Iris pigment epithelial cell (primary cell): ENCODE measurements at places on chromosomes 7 and 10.

GRCh38 chr10:36602374-36602773, 523.0 kb upstream of the ANKRD30A start:
- peak; percentile 83 for DNase-seq

DNA sequence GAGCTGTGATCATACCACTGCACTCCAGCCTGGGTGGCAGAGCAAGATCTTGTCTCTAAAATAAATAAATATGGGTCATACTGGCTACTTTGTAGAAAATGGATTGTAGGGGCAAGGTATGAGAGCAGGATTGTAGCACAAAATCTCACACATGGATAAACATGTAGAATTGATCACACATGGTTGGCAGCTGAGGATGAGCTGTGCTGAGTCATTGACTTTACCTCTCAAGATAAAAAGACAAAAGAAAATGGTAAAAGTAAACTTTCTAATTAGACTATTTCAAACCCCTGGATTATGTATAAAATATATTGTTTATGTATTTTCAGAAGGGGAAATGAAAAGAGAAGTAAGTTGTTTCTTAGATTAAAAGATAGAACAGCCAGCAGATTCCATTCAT, 69.3 kb downstream of the APBB1IP start:
- no peak for DNase-seq

DNA sequence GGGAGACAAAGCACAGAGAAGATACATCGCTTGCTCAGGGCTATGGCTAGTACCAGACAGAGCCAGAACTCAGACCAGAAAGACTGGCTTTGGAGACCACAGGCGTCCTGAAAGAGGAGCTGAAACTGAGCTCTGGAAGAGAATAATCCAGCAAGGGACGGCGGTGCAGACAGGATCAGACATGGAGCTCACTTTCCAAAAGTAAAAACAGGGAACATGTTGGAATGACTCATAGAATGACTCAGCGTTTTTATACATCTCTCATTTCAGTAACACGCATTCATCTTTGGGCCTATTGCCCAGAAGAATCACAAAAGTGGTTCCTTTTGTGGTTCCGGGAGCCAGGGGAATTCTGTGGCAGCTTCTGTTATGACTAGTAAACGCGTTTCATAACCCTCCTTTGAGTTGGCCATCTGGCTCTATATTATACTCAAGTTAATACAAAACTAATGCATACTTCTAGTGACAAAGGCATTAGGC, 37.2 kb downstream of the PLEKHS1 start:
- peak; percentile 97 for DNase-seq

GRCh38 chr7:68744036-68744435, 854.2 kb upstream of the AUTS2 start:
- DNase-seq, result no peak

DNA sequence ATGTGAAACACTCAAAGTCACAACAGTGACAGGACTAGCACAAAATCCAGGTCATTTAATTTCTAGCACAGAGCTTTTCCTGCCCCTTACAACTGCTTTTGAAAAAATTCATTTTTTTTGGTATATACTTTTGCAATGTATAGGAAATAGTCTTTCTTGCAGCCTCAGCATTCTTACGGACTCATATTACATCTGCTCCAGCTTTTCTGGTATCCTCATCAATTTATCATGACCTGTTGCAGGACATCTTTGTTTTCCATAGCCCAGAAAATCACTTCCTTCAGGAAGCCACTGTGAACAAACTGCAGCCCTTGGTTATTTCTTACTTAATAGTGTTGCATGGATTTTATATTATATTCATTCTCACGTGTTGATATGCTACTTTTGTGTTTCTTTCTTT, 347.9 kb upstream of the MTPN start:
- no peak for DNase-seq

DNA sequence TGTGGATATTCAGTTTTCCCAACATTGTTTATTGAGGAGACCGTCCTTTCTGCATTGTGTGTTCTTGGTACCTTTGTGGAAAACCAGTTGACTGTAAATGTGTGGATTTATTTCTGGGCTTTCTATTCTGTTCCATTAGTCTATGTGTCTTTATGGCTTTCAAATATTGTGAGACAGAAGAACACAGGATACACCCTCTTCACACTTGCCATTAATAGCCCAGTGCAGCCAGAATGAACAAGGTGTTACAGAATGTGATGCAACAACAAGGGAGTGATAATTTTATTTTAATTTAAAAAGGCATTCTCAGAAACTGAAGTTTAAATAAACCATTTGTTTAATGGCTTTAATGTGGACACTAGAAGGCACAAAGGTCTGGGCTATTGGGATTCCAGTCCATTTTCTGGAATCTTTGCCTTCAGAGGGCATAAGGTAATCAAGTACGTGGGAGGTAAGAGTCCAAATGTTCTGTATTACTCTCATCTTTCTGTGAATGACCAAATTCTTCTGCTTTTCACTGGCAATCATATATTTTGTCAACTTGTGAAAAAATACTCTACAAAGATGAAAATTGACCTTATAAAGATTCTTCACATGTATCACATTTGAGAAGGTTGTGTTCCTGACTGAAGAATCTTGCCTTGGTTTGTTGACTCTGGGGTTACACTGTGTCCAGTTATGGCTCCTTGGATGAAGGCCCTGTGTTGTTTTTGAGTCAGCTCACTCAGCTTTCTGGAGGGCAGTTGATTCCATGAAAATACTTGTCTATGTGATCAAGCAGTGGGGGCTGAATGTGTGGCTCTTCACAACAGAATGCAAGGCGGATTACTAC, 962.7 kb downstream of the LRMDA start:
- peak; percentile 16 for DNase-seq

DNA sequence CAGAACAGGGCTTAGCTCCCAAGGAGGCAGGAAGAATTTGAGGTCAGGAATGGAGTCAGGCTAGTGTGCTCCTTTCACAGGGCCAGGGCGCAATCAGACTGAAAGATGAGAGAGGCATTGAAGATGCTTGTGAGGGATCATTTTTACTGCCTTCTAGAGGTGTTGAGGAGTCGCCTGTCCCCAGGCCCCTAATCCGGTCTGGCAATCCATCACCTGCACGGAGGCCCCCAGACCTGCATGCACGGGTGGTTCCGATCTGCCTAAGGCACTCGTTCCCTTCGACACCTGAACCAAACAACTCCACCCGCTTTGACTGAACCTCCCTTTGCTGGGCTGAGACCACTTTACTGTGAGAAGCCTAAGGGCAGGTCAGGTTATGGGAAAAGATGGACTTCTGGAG, 8.0 kb downstream of the FOXI2 start:
- DNase-seq, result no peak

- no peak for DNase-seq
Measured at GRCh38 chr10:79071396-79071923, 2.7 kb downstream of the ZMIZ1 start.

DNA sequence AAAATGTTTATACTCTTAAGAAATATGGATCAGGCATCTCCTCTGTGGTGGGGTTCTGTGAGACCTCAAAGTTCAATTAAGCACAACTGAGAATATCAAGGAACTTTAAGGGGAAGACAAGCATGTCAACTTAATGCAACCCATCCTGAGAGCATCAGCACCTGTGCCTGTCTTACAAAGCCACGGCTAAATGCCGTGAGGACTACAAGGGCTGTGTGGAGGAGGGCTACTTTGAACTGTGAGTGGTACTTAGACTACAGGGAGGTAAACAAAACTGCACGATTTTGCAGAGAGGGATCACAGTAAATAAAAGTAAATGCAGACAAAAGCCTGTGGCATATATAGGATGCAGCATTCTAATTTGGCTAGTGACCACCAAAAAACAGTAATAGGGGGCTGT, 139.1 kb downstream of the ATE1 start:
- no peak for DNase-seq

DNA sequence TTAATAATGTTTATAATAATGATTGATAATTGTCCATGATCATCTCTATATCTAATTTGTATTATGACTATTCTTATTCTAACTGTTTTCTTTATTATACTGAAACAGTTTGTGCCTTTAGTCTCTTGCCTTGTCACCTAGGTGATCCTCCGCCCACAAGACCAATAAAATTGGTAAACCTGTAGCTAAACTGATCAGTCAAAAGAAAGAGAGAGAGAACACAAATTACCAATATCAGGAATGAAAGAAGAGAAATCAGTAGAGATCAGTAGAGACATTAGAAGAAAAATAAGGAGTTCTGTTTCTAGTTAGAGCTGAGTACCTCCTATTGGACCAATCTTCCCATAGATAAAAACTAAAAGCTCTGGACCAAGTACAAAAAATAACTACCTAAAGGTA, 6.1 kb upstream of the COA1 start:
- no peak for DNase-seq

DNA sequence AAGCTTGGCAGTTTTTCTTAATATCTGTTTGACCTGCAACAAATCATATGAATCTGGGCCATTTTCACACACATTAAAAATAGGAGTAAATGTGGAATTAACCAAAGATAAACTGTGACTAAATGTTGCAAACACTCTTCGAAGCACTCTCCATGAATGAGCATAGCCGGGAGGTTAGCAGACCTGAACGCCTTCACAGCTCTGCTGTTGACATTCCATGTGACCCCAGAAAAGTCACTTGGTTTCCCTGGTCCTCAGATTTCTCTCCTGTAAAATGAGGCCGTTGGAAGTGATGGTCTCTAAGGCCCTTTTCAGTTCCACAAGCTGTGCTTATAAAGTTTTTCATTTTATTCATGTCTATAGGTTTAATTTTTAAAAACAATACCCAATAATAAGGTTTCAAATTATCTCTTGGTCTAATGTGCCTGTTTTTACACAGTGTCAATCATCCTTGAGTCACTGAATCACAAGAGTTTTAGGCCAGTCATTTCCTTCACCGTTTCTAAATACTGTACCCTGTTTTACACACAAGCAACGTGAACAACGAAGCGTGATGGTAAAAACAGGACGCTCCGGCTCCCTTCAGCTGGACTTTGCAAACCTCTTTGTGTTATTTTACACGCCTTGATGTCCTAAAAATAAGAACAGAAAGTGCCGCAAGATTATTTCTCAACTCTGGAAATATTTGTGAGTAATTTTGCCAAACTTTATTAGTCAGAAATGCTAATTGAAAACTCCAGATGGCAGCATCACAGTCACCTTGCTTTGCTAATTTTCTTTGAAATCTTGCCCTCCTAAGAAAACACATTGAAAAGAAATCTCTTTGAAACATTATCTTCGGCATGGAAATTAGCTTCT, 38.6 kb upstream of the MET start:
- peak; percentile 31 for DNase-seq

DNA sequence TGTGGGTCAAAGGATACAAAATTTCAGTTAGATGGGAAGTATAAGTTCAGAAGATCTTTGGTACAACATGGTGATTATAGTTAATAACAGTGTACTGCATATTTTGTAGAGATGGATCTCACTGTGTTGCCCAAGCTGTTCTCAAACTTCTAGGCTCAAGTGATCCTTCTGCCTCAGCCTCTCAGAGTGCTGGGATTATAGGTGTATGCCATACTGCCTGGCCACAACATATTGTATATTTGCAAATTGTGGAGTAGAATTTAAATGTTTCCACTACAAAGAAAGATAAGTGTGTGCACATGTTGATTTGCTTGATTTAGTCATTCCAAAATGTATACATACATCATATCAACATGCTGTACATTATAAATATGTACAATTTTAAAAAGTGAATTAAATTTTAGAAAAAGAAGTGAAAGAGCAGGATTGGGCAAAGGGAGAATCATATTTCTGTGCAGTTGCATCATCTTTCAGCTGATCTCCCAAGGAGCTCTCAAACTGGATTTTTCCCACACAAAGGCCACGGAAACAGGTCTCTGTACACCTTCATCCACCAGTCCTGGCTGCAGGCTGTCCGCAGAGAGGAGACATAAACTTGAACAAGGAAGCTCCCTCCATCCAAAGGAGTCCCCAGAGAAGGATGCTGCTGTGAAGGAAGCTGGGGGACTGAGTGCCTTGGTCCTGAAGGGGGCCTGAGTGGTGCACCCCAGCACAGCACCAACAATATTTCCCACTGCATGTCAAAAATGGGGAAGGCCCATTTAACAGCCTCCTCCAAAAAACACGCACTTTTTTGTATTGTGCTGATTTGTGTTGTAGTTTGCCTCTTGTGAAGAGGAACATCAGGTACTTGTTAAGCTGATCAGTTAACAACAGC, 217.1 kb upstream of the GHITM start:
- DNase-seq, result no peak

- DNase-seq, result no peak
Measured at GRCh38 chr7:158923928-158924511, 67.7 kb downstream of the DYNC2I1 start.

DNA sequence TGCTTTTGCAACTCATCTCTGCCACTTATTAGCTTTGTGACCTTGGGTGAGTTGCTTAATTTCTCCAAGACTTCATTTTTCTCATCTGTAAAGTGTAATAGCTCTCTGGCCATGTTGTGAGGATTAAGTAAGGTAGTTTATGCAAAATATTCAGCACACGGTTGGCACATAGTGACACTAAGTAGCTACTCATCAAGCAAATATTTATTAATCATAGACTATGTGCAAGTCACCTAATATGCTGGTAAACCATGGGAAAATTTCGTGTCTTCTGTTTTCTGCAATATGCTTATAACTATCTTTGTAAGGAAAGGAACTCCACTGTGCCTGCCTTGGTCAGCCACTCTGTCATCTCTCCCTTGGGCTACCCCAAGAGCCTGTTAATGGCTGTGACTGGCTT, 50.3 kb upstream of the EGR2 start:
- peak; percentile 5 for DNase-seq

- peak; percentile 58 for DNase-seq
Measured at GRCh38 chr7:17530741-17531421, 232.4 kb downstream of the AHR start.

DNA sequence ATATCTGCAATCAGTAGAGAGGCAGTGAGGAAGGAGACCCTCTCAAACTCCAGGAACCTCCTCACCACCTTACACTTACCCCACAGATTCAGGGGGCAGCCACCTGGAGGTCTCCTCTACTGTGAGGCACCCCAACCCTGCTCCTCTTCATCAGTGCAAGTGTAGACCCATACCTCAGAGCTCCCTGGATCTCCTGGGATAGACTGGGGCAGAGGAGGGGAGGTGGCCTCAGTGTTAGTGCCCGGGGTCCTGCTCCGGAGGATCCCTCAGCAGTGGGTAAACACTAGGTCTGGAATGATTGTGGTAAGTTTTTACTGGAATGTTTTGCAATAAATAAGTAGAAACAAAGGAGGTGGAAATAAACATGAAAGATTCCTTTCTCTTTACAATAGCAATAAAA, 31.1 kb downstream of the ANTXRL start:
- no peak for DNase-seq

DNA sequence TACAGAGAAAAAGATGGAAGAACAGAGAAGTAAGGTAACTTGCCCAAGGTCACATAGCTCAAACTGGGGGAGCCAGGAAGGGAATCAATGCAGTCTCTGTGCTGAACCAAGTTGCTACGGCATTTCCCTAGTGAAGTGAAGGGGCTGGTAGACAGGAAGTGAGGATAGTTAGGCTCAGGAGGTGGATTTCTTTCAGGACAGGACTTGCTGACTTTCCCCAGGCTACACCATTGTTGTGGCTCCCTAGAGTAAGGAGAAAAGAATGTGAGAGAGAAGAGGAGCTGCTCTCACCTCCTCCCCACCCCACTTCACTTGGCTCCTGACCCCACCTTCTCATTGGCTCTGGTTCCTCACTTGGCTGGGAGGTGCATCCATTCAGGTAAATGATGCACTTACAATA, 316.9 kb downstream of the INHBA start:
- DNase-seq, result no peak

- no peak for DNase-seq
Measured at GRCh38 chr10:45441239-45442190, 67.5 kb downstream of the ALOX5 start.

GRCh38 chr7:122182081-122182480, 38.0 kb upstream of the AASS start:
- no peak for DNase-seq
